ENCODE measurements at places on chromosomes 4 and X.

GRCh38 chrX:108309144-108309543 lies 129.1 kb downstream of the COL4A6 start:
- no peak for DNase-seq

GRCh38 chr4:3313139-3313538 lies 20.3 kb downstream of the RGS12 start:
- DNase-seq, result no peak

DNA sequence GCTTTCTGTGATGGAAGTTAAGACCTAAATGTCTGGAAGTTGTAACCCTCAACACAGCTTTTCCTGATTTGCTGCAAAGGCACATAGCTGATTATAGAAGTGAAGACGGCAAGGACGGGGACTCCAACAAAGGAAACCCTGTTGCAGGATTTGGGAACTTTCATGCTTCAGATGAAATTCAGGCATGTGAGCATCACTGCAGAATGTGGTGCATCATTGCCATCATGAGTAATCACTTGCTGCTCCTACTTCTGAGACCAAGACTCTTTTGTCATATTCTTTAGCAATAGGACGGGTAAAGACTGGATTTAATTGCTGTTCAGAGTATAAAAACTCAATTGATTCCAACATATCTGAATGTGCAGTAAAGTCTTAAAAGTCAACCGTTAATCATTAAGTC lies 35.8 kb downstream of the YIPF6 start:
- DNase-seq, result no peak

DNA sequence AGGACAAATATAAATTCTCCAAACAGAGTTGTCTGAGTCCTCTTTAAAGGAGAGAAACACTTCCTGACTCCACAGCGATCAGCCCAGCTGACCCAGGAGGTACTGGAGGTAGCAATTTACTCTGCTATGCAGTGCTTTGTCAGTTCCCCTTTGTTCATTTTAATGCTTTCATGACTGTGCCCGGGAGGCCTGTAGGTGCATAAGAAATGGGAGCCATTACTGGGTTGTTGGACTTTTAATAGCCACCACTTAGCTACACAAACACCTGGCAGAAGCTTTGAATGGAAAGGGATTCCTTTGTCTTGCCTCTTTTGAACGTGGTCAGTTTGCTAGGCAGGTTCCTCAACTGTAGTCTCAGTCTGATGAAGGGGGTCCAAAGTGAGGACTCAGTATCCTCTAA lies 59.0 kb upstream of the AFF2 start:
- DNase-seq, result no peak

GRCh38 chr4:127868196-127868595 lies 12.5 kb upstream of the PLK4 start:
- DNase-seq, result no peak

DNA sequence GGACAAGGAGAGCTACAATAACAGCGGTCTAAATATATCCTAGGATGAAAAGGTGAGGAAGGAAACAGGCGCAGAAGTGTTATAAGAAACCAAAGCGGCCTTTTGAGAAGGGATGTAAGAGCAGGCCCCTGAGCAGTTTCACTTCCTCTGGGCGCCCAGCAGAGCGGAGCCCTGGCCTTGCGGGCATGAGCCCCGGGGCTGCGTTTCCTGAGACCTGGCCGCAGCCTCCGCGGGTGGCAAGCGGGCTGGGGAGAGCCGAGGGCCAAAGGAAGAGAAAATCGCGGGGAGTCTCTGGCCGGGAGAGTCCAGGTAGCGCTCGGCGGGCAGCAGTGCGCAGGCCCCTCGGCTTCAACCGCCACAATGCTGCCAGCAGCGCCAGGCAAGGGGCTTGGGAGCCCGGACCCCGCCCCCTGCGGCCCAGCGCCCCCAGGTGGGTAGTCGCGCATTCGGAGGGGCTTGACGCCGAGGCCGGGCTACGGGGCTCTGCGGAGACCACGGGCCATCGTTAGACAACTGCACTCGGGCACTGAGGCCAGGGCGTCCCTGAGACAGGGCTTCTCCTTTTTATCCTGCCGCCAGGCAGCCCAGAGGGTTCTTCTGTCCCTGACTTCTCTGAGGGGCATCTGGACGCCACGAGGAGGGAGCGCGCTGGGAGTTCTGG lies at the start of gene BANK1:
Gene BANK1 (plus strand): TSS at position 210 of the 661 bp plus-strand sequence. CDS start 151 bp downstream, at position 361.
- no peak for DNase-seq

DNA sequence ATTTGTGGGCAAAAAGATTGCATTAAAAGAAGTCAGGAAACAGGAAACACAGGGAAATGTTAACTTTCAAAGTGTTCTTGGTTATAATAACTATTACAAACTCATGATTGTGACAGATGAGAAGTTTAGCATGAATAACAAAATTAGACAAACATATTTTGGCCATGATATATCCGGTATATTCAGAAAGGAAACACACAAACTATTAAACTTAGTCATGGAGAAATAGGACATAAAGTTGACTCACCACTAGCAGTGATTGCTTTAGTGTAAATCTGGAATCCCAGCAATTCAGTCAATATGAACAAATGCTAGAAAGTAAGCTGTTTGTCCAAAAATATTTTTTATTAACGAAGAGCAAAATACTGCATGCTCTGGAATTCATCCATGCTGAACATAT lies 1299.9 kb downstream of the C4orf33 start:
- DNase-seq, result no peak

DNA sequence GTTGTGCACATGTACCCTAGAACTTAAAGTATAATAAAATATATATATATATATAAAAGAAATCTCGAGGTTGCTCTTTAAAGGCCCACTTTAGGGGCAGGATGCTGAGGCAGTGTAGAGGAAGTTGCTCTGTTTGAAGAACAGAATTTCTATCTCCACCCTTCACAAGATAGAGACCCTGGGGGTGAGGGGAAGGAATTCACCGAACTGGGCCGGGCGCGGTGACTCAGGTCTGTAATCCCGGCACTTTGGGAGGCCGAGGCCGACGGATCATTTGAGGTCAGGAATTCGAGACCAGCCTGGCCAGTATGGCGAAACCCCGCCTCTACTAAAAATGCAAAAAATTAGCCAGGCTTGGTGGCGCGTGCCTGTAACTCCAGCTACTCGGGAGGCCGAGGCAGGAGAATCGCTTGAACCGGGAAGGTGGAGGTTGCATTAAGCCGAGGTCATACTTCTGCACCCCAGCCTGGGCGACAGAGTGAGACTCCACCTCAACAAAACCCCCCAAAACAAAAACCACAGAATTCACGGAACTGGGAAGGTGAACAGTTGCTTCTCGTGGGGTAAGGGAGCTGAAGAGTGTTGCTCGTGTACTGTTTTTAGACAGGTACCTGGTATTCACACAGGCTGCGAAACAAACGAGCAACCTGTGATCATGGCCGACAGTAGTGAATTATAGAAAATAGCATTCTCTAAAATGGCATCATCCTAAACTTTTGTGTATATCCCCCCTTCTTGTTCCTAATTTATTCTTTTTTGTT lies 6.2 kb downstream of the PLAC8 start:
- no peak for DNase-seq

DNA sequence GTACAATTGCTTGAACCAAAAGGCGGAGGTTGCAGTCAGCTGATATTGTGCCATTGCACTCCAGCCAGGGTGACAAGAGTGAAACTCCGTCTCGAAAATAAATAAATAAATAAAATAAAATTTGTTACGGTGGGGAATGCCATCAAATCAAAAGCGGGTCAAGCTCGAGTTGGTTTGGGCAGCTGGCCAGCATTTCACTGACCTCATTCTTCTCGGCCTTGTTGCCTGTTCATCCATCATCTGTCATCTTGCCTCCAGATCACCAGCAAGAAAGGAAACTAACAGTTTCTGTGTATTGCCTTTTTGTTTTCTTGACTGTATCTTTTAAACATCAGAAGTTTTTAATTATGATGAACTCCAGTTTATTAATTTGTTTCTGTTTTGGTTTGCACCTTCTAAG lies 31.5 kb upstream of the KLHL2 start:
- no peak for DNase-seq

DNA sequence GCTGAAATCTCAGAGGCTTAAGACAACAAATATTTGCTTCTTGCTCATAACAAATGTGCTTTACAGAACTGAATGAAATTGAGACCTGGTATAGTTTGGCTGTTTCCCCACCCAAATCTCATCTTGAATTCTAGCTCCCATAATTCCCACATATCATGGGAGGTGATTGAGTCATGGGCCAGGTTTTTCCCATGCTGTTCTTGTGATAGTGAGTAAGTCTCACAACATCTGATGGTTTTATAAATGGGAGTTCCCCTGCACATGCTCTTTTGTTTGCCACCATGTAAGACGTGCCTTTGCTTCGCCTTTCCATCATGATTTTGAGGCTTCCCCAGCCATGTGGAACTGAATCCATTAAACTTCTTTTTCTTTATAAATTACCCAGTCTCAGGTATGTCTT lies 221.1 kb upstream of the DIPK2B start:
- no peak for DNase-seq

DNA sequence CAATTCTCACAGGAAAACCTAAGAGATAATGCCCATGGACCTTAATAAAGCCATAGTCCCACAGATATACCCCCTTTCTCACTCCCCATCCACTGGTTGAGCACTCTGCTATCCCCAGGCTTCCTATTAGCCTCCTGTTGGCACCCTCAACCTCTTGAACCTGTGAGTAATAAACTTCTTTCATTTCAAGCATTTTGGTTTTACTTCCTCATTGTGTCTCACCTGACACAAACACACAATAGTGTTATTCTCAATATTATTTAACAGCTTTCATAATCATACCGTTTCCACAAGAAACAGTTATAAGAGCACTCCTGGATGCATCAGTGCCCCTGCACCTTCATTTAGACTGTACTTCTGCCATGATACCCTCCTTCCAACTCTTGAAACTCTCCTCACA lies 56.8 kb downstream of the TRPC5 start:
- DNase-seq, result no peak

- no peak for DNase-seq
These were observed 360.7 kb downstream of the PCDH7 start for GRCh38 chr4:31080887-31081286.

- DNase-seq, result no peak
These were observed 26.2 kb downstream of the ARL9 start for GRCh38 chr4:56531823-56532222.

- no peak for DNase-seq
These were observed 517.4 kb downstream of the RAB28 start for GRCh38 chr4:12966726-12967125.

GRCh38 chr4:20109391-20109790 lies 142.3 kb upstream of the SLIT2 start:
- no peak for DNase-seq

GRCh38 chrX:84078991-84079390 lies 109.0 kb downstream of the RPS6KA6 start:
- DNase-seq, result no peak

- DNase-seq, result no peak
These were observed 79.0 kb downstream of the CPE start for GRCh38 chr4:165457793-165458192.

- DNase-seq, result no peak
These were observed 172.7 kb upstream of the TBC1D9 start for GRCh38 chr4:140928880-140929279.

GRCh38 chr4:122625156-122625555 lies 4.3 kb upstream of the IL21 start:
- no peak for DNase-seq

GRCh38 chr4:68907788-68908700 lies 43.6 kb downstream of the UGT2A3 start:
- no peak for DNase-seq

DNA sequence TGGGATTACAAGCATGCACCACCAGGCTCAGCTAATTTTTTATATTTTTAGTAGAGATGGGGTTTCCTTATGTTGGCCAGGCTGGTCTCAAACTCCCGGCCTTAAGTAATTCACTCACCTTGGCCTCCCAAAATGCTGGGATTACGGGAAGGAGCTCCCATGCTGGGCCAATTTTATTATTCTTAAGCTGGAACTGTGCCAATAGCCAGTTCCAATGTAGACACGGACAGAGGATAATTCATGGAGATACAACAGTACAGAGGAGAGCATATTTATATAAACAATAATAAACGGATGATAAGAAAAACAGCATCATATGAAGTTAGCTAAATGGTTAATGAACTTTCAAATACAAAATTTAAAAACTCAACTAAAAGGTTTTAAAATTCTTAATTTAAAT lies 87.8 kb downstream of the PPA2 start:
- DNase-seq, result no peak

- DNase-seq, result no peak
These were observed 314.3 kb upstream of the FGF13 start for GRCh38 chrX:139025816-139026215.

- DNase-seq, result no peak
These were observed 120.3 kb downstream of the EFHC2 start for GRCh38 chrX:44223150-44223549.

GRCh38 chrX:22664826-22665225 lies 334.9 kb upstream of the DDX53 start:
- DNase-seq, result no peak

GRCh38 chr4:88033309-88033708 lies 25.9 kb downstream of the PKD2 start:
- DNase-seq, result peak; percentile 31

GRCh38 chr4:53221832-53222480 lies 143.9 kb downstream of the SCFD2 start:
- DNase-seq, result no peak

- peak; percentile 9 for DNase-seq
These were observed at the start of gene SLC25A43 for GRCh38 chrX:119398974-119399771. Gene SLC25A43 (plus strand): TSS chrX:119399336. CDS start chrX:119399404, 68 bp downstream.

- DNase-seq, result no peak
These were observed 166.8 kb upstream of the HCCS start for GRCh38 chrX:10944136-10944885.

- no peak for DNase-seq
These were observed 49.1 kb upstream of the DYNLT3 start for GRCh38 chrX:37896511-37896890.

GRCh38 chrX:106730401-106730800 lies 3.9 kb downstream of the RNF128 start:
- DNase-seq, result no peak

GRCh38 chr4:58749206-58749605 lies 1639.0 kb upstream of the IGFBP7 start:
- DNase-seq, result no peak
